Activated naive CD8-positive, alpha-beta T cell treated with anti-CD3 and anti-CD28 coated beads for 36 hours (primary cell): ENCODE measurements at places on chromosomes 13 and 19.

GRCh38 chr19:51702825-51703574, 9.9 kb downstream of the SPACA6 start:
- no peak for DNase-seq

DNA sequence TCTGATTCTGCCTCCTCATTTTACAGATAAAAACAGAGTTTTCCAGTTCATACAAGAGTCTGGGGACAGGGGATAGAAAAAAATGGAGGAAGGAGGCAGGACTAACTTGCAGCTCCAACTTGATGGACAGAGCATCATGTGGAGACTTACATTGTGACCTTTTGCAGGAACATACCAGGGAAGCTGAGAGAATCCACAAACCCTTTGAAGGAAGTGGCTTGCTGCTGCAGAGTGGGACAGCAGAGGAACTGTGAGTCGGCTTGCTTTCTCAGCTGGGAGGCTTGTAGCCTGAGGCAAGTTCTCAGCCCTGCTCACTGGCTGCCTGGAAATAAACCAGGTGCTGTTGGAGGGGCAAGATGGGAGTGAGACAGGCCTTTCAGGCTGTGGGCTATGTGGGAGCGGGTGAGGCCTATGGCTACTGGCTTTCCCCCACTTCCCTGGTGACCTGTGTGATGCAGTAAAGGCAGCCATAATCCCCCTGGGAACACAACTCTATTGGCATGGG, 614.4 kb downstream of the KCTD12 start:
- DNase-seq = no peak

DNA sequence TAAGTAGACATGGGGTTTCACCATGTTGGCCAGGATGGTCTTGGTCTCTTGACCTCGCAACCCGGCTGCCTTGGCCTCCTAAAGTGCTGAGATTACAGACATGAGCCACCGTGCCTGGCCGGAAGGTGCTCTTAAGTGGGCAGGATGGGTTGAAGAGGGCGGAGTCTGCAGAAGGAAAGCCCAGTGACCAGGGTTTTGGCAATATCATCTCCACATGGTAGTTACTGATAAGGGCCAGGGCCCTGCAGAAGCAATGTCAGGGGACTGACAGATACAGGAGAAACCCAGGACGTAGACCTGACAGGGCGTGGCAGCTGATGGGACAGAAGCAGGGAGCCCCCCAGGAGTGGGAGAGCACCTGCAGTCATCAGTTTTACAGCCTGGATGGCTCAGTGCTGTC, 45.7 kb upstream of the RNF113B start:
- DNase-seq = no peak

DNA sequence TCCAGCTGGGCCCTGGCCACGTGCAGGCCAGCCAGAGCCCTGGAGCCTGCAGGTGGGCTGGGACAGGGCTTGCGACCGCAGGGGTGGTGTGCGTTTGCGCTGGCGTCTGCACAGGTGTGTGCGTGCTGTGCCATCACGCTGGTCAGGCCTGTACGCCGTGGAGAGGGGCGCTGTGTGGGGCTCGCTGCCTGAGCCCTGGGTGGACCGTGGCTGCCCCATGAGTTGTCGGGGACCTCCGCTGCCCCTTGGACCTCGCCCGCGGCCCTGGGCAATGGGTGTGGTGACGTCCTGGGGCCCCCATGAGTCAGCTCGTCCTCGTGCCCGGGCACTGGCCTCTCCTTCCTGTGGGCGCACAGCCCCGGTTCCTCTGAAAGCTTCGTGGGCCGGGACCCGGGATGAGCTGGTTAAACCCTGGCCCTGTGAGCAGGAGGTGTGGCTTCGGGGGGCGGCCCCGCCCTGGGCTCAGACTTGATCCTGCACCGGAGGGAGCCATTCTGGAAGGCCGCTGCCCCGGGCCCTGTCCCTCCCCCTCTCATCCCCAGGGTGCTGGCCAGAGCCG, 6.8 kb downstream of the CSNK1G2 start:
- DNase-seq = no peak

GRCh38 chr13:30715837-30716236, 19.5 kb upstream of the ALOX5AP start:
- DNase-seq = no peak

DNA sequence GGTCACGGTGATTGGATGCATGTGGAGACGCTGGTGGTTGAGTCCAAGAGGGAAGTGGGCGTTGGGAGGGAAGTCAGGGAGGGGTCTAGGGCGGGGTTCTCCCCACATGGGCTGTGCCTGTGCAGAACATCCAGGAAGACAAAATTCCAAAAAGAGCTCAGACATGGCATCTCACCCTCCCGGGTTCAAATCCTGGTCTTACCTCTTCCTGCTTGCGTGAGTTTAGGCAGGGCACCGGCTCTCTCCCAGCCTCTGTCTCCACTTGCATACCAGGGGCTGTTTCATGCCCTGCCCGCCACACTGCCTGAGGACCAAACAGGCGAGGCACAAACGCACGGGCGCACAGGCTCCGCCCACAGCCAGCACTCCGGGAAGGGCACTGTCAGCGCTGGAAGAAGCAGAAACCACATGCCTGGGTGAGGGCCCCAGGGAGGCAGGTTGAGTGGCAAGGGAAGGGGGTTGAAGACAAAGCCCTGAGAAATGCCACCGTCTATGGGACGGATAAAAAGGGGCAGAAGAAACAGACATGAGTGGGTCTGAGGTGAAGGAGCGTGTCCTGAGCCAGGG, 123.6 kb upstream of the SOX1 start:
- DNase-seq = no peak

- DNase-seq = no peak
Observed at GRCh38 chr13:48486362-48486761, 46.5 kb downstream of the RCBTB2 start.

DNA sequence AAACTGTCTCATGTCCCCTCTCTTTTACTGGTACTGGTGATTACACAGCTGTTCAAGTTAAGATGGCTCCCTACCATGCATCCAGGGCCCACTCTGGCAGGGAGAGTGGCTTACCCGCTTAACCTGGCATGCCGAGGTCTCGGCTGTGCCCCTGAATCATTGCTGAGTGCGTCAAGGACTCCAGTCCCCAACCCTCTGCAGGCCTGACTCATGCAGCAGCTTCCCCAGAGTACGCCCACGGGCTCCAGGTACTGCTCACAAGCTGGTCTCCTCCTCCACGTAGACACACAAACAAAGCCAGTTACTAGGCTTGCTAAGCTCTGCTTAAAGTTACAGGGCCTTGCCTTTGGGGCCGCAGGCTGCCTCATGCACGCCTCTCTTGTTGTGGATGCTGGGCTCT, 447.4 kb downstream of the COG6 start:
- DNase-seq = peak; percentile 84

- DNase-seq = no peak
Observed at GRCh38 chr13:77565635-77566034, 30.1 kb downstream of the SCEL start.

GRCh38 chr19:45577111-45577905, 7.3 kb downstream of the OPA3 start:
- DNase-seq = no peak

DNA sequence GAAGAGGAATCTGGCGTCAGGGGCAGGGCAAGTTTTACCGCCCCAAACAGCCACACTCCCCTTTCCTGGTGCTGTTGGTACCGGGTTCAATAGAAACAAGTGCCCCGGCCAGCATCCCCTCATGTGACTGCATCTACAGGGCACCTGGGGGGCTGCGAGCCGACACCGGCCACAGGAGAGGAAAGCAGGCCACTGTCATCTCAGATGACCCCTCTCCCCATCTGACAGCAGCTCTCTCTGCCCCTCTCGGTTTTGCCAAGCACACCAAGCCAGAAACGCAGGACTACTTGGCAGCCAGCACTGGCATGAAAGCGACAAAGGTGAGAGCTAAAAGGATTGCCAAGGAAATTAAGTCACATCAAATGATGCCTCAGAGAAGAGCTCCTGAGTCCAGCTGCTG, 37.1 kb downstream of the MLLT1 start:
- no peak for DNase-seq

GRCh38 chr13:59638404-59638803, 525.3 kb downstream of the DIAPH3 start:
- DNase-seq = no peak

- no peak for DNase-seq
Observed at GRCh38 chr13:20363603-20364002, 131.5 kb upstream of the GJB6 start.

DNA sequence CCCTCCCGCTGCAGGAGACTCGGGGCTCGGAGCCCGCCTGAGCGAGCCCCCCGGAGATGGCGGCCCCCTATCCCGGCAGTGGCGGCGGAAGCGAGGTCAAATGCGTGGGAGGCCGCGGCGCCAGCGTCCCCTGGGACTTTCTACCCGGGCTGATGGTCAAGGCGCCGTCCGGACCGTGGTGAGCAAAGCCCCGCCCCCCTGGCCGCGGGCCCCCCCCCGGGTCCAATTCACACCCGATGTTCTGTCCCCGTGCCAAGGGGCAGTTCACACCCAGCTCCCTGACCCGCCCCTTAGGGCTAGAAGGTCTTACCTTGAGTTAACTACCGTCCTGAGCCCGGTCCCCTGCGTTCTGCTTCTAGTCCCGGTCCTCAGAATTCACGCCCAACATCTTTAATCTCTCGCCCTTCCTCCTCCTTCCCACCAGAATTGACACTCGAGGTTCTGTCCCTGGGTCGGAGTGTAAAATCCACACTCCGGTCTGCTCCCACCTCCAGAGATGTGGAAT, 1.4 kb downstream of the NPAS1 start:
- no peak for DNase-seq

DNA sequence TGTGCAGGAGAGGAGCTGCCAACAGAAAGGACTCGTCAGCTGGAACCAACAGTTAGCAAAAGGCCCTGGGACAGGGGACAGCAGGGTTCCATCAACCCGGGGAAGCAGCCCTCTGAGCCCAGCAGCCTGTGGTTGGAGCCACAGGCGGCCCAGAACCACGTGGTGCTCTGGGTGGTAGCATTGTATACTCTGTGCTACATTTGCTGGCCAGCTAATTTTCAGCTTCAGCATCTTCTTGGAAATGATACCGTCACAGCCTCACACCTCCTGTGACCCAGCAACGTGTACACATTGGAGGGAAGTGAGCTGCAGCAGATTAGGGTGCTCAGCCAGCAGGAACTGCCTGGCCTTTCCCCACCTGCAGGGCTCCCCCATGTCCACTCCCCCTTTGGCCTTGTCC, 13.1 kb upstream of the MTIF3 start:
- DNase-seq = no peak

DNA sequence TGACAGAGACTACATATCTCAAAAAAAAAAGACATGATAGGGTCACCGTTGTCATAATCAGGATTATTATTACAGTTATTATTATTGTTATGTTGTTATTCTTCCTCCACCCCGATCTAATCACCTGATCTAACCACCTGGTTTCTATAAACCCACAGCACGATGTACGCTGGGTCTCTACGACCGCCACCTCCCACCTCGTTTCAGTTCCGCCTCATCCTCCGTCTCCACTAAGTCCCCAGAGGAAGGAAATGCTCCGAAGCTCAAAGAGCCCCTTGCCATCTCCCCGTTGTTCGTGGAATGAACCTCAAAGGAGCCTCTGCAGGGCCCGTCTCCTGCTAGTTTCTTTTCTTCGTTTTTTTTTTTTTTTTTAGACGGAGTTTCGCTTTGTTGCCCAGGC, 15.9 kb upstream of the MEIS3 start:
- no peak for DNase-seq

DNA sequence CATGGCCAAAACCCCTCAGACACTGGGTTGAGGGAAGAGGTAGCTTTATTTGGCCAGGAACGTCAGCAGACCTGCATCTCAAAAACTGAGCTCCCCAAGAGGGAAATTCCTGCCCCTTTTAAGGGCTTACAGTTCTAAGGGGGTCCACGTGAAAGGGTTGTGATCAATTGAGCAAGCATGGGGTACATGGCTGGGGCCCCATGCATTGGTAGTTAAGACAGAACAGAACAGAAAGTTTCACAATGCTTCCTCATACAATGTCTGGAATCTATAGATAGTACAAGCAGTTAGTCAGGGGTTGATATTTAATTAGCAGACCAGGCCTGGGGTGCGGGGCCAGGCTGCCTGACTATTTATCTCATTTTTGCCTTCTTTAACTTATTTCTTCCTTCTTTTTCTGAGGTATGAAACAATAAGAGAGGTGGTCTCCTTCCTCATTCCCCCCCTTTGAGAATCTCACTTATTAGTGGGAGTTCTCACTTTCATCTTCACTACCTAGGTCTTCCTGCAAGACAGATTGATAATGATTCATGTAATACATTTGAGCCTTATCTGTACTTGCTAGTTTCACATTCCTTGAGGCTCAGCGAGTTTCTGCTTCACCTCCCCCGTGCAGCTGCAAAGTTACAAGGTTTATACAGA, 84.8 kb downstream of the SLC25A15 start:
- no peak for DNase-seq

DNA sequence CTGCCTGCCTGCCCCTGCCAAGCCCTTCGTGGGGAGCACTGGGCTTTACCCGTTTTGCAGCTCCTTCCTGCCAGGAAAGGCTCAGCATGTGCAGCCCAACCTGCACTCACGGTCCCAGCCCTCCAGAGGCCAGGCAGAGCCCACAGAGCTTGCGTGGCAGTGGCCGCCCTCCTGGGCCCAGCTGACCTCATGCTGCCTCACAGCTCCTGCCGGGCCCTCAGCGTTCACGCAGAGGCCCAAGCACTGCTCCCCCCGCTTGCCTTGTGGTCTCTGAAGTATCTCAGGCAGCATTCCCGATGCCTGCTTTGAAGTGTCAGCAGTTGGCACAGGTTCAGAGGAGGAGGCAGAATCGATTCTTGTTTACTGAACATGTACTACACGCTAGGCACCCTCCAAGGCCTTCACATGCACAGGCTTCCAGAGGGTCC, 32.5 kb downstream of the CAPN12 start:
- DNase-seq = no peak

DNA sequence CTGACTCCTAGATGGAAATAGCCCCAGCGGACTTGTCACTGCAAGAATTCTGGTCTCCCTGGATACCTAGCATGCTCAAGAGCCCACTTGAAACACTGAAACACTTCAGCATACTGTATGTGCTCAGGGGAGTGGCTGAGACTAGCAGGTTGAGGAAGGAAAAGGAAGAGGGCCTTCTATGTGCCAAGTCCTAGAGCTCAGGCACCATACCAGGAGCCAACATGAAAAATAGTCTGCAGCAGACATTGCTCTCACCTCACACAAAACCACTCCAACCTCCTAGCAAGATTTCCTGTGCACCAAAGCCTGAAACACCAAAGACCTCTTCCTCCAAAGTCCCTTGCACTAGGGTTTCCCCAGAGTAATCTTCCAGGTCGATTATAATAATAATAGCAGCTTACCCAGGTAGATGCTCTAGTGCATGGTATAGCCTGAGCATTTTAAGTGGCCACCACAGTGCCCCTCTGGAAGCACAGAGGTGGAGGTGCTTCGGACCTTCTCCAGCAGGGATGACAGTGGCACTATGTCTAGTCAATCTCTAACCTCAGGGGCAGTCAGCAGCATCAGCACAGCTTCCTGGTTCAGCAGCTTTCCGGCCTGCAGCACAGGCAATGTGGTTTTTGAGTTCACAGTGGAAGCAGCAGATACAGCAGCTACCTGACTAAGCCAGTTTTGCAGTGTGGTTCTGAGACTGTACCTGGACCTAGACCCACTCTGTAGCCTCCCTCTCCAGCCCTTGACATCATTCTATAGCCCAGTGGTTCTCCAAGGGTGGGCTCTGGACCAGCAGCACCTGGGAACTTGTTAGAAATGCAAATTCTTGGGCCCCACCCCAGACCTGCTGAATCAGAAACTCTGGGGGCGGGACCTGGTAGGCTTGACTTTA, 45.6 kb upstream of the UBE2L5 start:
- peak; percentile 57 for DNase-seq
